ENCODE measurements at places on chromosomes 16 and 17.

GRCh38 chr16:31265329-31266245 is 5.8 kb downstream of the ITGAM start:
- DNase-seq = peak; percentile 39

DNA sequence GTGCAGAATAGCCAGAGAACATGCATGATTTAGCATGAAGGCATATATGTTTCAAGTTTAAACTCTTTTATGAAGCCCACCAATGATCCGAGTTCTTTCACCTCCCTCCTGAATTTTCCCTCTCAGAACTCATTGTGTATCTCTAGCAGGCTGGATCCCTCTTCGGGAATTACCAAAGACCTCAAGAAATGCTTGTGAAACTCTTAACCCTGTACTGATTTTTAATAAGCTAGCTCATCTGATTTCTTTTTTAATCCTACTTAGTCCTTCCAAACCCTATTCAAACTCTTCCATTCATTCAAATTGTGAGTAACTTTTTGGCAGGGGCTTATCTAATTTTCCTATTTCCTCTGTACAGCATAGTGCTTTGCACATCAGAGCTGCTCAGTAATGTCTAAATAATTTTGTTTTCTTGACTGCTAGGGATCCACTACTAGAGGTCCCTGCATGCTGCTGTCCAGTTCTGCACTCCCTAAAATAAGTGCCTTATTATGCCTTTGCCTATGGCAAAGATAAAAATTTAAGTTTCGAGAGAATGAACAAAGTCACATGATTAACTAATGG is 723.8 kb downstream of the CDH11 start:
- DNase-seq = no peak

GRCh38 chr17:62704381-62704971 is 77.0 kb downstream of the MRC2 start:
- no peak for DNase-seq

DNA sequence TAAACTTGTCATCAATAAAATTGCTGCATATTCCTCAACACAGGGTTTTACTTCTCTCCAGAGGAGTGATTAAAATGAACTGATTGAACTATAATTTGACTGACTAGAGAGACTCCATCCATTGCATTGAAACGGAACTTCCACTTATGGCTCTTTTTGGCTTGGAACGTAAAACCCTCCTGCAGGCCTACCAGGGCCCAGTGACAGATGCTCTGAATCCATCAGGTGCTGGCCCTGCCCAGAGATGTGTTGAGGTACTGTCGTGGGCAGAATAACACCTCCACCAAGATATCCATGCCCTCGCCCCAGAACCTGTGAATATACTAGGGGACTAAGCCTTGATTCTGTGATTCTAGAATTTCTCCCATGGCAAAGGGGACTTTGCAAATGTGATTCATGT is 45.4 kb downstream of the CBLN1 start:
- DNase-seq = no peak

GRCh38 chr16:80997139-80997798 is 9.4 kb downstream of the CMC2 start:
- no peak for DNase-seq

DNA sequence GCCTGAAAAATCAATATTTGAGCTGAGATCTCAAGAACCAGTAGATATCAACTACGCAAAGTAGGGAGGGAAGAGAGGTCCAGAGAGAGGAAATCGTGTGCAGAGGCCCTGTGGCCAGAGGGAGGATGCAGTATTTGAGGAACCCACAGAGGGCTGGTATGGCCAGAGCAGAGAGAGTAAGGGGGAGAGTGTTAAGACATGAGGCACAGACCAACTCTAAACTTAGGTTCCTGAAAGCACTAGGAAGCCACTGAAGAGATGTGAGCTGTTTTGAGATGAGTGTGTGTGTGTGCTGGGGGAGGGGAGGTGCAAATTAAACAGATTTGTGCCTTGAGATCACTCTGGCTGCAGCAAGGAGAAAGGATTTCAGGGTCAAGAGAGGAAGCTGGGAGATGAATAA is 10.9 kb downstream of the SLC13A2 start:
- DNase-seq = no peak

DNA sequence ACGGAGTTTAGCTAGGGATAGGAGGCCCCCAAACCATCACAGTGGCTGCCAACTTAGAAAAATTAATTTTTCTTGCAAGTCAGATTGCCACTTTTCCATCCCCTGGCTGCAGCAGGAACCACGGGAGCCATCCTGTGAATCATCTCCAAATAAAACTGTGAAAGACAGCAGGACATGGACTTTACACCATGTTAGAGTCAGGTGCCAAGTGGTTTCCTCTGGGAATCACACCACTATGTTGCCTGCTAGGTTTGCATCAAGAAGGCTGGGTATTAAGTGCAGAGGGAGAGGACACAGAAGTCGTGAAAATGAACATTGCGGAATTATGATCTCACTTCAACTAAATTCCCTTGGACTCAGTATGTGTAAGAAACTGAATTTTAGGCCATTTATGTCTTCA is 471.3 kb upstream of the GOT2 start:
- no peak for DNase-seq

- DNase-seq = no peak
These were observed 41.9 kb downstream of the TMEM100 start for GRCh38 chr17:55680686-55681341.

GRCh38 chr17:8153525-8153956 is 1.3 kb upstream of the PER1 start:
- DNase-seq = no peak

GRCh38 chr17:28335959-28336871 is 654 bp downstream of the TNFAIP1 start:
- DNase-seq = no peak

DNA sequence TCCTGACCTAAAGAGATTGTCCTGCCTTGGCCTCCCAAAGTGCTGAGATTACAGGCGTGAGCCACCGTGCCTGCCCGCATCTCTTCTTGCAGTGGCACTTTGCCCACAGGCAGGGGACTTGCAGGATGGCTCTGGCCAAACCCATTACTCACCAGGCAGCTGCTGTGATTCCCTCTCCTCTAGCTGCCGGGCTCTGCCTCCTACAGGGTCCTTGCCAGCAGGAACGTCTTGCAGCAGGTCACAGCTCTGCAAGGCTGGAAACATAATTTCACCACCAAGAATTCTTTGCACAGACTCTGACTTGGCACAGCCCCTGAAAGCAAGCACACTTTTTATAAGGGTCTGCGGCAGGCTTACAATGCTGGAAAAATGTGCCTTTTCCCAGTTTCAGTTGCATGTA is 20.3 kb downstream of the COX4I1 start:
- DNase-seq = no peak

GRCh38 chr16:11032922-11033291 is 88.5 kb downstream of the CLEC16A start:
- DNase-seq = no peak

- no peak for DNase-seq
These were observed 8.6 kb downstream of the GNA13 start for GRCh38 chr17:65047941-65048340.

DNA sequence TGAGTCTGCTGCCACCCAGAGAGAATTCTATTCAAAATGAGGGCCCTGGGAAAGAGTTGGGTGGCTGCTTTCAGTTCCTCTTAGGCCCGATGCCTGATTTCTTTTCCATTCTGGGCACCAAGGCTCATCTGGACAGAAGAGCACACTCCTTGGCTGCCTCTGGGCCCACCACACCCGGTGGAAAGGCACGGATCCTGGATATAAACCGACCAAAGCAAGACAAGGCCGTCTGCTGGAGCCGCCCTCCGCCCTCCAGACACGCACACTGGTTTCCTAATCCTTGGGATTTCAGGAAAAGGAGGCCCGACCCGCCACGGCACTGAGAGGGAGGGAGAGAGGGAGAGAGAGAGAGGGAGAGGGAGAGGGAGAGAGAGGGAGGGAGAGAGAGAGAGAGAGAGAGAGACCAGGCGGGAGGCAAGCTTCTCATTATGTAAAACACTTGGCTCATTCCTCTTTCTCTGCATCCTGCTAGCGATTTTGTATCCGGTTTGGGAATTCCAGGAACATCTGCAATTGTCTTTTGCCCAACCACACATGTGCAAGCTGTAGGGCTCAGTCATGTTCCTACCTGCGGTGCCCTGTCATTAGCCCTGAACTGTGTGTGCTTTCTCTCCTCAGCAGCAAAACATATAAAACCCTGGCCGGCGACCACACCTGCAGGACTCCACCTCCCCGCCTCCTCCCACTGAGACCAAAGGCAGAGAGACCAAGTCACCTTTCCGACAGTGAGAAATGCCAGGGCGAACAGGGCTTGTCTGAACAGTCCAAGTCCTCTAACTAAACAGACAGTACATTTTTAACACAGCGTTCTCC is 347.2 kb downstream of the SOX9 start:
- DNase-seq = no peak

DNA sequence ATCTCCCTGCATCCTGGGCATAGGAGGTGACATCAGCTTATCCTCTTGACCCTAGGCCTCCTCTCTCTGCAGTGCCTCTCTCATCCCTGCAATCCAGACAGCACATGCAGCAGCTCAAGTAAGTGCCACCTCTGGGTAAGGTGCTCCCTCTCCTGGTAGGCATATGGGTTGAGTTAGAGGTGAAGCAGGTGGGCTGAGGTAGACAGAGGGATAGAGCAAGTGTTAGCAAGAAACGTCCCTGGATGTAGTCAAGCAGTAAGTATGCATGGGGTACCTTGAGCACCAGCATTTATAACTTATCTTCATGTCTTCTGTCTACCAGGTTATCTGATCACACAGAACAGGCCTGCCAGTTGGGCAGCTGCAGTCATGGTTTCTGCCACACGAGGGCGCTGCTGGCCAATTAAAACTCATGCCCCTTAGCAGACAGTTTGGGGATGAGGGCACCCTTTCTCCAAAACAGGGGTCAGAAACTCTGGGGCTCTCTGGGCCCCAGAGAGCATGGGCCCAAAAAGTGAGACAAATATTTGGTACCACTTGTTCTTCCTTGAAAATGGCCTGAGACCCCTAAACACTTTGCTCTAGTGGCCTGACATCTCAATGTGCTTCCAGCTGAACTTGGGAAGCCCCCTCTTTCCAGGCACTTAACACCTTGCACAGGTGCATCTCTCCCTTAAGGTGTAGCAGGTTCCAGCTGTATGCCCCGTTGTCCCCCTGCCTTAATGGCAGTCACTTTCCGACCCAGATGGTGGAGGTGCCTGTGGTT is 59.8 kb downstream of the NEUROD2 start:
- DNase-seq = peak; percentile 74

GRCh38 chr17:55962951-55963401 is 190.3 kb upstream of the ANKFN1 start:
- no peak for DNase-seq

- DNase-seq = no peak
These were observed 25.3 kb upstream of the KSR1 start for GRCh38 chr17:27430882-27431491.
